ENCODE measurements at places on chromosomes 7 and 10.

DNA sequence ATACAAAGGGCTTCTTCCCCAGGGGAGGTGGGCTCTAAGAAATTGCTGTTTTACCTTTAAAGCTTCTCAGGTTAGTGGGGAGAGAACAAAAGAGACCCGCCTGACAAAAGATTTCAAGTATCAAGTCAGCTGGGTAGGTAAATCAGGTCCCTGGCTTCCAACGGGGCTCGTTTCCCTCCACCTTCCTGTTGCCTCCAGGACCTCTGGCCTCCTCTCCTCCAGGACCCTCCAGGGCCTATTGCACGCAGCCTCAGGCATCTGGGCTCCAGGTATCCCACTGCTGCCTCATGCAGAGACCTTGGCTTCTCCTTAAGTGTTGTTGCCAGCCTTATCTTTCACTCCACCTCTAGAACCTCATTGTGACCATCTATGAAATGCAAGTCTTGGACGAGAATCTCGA lies 2.9 kb downstream of the BNIP3 start:
- no peak for DNase-seq

GRCh38 chr10:34698979-34699378 lies 116.1 kb downstream of the PARD3 start:
- DNase-seq: no peak

GRCh38 chr10:123043409-123043925 lies 34.7 kb downstream of the ACADSB start:
- DNase-seq: peak; percentile 60

DNA sequence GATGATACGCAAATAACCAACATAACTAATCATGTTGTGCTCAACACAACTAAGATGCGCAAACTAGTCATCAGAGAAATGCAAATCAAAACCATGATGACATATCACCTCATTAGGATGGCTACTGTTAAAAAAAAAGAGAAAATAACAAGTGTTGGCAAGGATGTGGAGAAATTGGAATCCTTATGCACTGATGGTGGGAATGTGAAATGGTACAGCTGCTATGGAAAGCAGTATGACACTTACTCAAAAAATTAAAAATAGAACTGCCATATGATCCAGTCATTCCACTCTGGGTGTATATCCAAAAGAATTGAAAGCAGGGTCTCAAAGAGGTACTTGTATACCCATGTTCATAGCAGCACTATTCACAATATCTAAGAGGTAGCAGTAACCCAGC lies 42.9 kb downstream of the SLIT1 start:
- no peak for DNase-seq

DNA sequence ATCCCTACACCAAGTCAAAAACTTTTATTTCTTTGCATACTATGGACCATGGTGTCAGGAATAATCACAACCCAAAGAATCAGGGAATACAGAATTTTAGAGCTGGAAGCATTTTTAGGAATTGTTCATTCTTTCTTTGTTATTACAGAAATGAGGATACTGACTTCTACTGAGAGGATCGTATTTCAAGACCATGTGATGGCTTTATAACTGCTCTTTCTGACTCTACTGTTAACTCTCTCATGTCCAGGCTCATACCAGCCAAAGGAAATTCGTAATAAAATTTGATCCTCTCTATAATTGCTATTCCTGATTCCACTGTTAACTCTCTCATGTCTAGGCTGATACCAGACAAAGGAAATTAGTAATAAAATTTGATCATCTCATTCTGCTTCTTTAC lies 1050.9 kb upstream of the C7orf33 start:
- no peak for DNase-seq

DNA sequence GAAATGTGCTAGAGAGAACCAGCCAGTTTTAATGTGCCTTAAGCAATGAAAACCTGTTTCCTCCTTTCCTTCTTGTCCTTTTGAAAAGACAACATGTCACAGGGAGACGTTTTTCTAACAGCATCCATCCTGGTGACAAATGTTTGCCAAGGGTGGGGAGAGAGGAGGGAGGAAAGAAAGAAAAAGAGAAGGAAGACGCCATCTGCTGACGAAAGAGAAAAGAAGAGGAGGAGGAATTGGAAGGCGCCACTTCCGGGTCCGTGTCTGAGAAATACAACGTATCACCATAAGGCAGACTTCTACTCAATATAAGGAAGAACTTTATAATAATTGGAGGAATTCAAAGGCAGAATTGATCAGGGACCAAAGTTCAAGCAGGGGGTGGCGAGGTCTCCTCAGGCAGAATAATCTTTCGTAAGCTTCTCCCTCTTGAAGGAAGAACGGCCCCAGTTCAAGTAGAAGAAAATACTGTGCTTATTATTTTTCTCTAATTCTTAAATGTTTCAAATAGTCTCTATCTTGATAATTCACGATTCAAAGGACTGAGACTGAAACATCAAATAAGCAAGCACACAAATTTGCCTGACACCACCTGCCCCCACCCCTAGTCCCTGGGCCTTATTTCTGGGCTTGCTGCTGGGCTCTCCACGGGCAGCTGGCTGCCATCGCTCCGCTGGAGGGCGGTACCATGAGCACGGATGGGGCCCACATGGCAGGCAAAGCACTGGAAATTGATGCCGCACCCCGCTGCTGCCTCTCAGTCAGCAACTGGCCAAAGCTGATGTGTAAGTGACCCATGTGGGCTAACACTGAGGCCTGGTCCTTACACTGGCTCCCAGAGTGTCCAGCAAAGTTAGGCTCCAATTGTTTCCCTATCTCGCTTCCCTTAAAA lies 273.7 kb upstream of the KLF14 start:
- peak; percentile 23 for DNase-seq

DNA sequence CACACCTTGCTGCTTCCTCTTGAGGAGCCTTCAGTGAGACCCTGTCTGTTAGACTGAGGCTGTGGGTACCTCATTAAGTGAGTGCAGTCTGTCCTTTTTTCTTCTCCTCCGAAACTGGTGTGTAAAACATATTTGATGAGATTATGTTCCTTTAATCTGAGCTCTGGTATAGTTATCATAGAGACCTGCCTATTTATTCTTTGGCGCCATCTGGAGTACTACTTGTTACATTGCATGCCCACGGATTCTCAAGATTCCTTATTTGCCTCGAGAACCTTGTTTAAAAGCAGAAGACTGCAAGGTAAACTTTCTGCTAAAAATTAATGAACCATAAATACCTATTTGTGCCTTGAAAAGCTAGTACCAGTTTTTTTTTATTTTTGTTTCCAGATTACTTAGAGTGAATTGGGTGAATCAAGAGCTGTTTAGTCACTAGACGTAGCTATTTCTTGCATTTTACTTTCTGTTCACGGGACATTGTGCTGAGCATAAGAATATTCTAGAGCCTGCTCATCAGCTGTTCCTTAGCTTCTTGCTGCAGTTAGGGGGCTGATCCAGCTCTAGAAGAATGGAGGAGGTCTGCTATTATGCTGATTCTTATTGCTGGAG lies 16.9 kb upstream of the STMP1 start:
- peak; percentile 56 for DNase-seq

GRCh38 chr10:27660711-27661110 lies 84.9 kb downstream of the MKX start:
- no peak for DNase-seq

DNA sequence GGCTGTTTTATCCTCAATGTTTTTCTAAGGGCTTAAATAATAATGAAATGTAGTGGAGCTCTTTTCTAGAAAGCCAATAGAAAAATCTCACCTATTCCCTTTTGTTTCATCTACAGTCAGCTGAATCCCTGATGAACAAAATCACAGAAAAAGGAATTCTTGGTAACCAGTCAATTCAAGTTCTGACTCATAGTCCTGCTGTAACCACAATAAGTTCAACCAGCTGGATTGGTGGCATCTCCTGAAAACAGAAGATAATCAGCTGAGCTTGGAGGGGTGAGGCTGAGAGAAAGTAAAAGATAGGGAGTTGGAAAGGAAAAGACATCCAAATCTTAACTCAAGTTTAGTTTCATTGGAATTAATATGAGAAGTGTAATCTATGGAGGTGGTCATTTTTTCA lies 772.1 kb downstream of the CCSER2 start:
- DNase-seq: no peak

DNA sequence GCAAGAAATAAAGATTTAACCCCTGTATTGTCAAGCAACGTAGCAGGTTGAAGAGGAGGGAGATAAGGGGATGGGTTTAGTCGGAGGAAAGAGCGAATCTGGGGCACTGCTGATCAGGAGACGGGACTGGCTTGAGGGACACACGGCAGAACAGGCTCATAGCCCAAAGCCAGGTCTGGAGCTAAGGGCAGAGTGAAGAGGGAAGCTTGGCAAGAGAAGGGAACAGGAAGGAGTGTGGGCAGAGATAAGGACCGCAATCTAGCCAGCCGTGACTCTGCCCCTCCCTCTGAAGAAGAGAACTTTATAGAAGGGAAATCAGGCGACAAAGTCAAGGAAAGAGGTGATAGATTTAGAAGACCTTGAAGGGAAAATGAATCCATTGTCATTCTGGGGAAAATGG lies 67.6 kb downstream of the CAV1 start:
- no peak for DNase-seq

DNA sequence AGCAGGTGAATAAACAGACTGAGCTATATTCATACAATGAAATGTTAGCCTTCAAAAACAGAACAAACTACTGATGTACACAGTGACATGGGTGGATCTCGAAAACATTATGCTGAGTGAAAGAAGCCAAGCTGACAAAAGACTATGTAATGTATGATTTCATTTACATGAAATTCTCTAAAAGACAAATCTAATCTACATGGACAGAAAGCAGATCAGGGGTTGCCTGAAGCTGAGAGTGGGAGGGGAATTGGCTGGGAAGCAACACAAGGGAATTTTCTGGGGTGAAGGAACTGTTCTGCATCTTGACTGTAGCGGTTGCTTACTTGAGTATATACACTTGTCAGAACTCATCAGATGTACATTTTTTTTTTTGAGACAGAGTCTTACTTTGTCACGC lies 121.7 kb upstream of the SVIL start:
- DNase-seq: no peak

DNA sequence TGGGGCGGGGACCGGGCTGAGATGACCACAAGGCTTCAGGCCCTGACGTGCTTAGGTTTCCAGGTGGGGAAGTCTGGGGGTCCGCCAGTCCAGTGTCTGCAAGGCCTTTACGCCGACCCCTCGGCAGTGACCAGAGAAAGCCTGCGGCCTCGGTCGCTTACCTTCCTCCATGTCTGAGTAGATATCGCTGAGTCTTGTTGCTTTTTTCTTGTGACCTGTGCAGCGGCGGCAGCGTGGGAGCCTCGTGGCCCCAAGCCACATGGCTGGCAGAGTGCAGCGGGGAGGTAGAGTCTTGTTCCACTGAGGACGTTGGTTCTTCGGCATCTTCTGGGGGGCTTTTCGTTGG lies 329 bp downstream of the NOLC1 start:
- no peak for DNase-seq

- no peak for DNase-seq
Measured at GRCh38 chr10:10626734-10627133, 390.9 kb upstream of the CELF2 start.

- no peak for DNase-seq
Measured at GRCh38 chr7:79692015-79692414, 238.5 kb upstream of the MAGI2 start.

GRCh38 chr10:35089611-35090161 lies 455 bp downstream of the CUL2 start:
- DNase-seq: no peak

GRCh38 chr7:32588657-32589056 lies 93.4 kb downstream of the AVL9 start:
- DNase-seq: no peak

DNA sequence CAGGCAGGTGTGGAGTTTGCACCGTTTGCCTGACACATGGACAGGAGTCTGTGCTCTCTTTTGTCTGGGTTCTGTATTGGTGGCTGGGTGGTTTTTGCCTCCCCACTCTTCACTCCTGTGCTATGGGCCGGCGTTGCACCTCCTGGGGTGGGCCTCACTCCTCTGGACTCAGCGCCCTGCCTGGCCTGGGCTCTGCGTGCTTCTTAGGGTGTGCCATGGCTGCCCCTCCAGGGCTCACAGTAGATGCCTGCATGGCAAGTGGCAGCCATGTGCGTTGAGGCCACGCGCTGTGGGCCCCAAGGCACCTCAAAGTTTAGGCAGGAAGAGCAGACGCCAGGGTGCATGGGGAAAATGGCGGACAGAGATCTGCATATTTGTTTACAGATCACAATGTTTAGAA lies 319.8 kb downstream of the ADARB2 start:
- DNase-seq: no peak

DNA sequence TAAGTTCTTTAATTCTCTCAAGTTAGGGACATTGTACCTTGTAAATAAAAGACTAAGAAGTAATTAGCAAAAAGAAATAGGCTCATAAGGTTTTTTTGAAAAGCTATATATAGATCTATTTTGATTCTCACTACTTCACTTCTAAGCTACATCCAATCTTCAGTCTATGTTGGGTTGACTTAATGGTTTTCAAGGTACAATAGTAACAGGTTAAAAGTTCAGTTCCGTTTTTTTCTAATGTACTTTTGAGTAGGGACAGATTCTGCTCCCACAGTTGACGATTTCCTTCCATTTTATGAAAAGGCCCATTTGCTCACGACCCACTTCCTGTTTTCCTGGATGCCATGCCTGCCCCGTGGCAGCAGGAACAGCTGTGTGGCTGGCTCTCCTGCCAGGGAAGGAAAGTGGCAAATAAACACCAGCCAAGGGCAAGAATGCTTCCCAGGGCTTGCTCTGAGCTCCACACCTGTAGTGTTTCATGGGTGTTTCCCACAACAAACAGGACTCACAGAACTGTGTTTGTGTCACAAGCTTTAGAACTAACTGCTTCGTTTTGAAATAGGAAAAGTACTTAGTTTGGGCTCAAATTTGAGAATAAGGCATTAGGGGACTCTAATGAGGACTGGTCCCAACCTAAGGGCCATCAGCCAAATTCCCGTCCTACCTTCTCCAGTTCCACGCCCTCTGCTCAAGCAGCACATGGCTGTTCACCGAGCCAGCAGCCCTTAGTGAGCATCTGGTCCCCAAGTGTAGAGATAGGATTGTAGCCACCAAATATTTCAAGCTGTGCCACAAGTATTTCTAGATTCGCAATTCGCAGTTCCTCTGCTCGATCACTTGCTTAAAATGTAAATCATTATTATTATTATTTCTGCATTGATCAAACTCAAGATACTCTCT lies 240.7 kb downstream of the COBL start:
- DNase-seq: no peak

DNA sequence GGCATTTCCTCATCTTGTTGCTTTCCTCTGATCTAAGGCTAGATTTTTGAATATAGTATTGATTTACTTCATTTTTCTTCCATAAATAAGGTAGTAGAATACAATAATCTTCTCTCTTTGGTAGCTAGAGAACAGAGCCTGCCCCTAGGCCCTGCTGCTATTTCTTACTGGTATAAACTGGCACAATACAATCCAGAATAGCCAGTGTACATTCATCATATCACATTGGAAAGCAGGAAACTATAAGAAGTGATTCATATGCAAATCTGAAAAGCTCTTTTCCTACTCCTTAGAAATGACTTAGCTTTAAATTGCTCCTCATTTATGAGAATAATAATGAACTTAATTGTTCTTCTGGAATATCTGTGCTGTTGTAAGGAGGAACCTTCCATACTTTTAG lies 100.2 kb downstream of the KCND2 start:
- DNase-seq: no peak

GRCh38 chr7:651032-651728 lies 75.3 kb upstream of the DNAAF5 start:
- DNase-seq: no peak

GRCh38 chr7:51977913-51978312 lies 661.3 kb upstream of the COBL start:
- no peak for DNase-seq

GRCh38 chr10:35667270-35667889 lies 25.3 kb upstream of the FZD8 start:
- no peak for DNase-seq
